ENCODE measurements at places on chromosomes 2 and 18. TPM values are rescaled to one million over a fixed set of nuclear protein-coding genes. Genes with fewer than 3 reads are reported as not detected.

DNA sequence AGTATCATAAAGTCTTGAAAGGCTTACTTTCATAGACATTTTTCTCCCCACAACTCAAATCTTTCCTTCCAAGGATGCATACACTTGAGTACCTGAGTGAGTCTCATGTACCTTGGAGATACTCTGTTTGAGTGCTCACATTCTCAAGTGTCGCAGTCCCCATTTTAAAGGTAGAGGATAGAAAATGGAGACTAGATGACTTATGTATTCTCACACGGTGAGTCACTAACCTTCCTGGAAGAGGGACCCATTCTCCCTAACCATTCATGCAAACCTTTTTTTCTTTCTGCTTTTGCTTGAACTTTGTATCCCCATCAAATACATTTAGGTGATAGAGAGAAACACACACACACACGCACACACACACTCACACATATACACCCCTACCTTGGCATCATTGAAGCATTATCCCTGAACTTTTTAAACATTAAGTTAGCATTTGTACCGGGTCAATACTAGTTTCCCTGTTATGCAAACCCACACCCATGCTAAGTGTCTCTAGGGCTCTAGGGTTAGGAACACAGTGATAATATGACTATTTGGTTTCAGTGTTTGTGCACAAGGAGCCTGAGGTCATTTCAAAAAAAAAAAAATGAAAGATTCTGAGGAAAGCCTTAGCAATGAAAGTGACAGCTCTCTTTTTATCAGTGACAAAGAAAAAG lies 236.2 kb downstream of the IKZF2 start:
- DNase-seq, result no peak
- no peaks in the 10 kb centered on the region for H3K27me3 ChIP-seq
- no peak overlapping the region for H3K27ac ChIP-seq
- H3K4me3 ChIP-seq, result no peak overlapping the region
- H3K36me3 ChIP-seq, result no peaks in the 10 kb centered on the region
- no peaks in the 10 kb centered on the region for H3K4me1 ChIP-seq

DNA sequence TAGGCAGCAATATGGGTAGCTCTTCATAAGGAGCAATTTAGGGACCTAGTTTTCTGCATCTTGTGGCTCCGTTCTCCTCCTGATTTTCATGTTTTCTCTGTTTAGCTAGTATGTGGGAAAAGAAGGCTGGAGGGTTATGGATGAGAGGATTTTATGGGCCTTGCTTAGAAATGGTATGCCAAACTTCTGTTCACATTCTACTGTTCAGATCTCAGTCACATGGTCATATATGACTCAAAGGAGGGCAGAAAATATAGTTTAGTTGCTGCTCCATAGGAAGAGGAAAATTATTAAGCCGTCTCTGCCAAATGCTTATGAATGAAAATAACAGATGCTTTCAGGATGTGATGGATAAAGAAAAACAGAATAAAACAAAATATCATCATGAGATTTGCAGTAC lies 361.8 kb upstream of the CWC22 start:
- no peak overlapping the region for H3K27ac ChIP-seq
- no peaks in the 10 kb centered on the region for H3K4me1 ChIP-seq
- no peak overlapping the region for H3K4me3 ChIP-seq
- DNase-seq, result no peak
- no peaks in the 10 kb centered on the region for H3K27me3 ChIP-seq

GRCh38 chr2:227326783-227327182 lies 1.7 kb downstream of the MFF start:
- no peak overlapping the region for H3K4me3 ChIP-seq
- H3K27me3 ChIP-seq, result no peaks in the 10 kb centered on the region
- peaks cover 24% of the 10 kb centered on the region for H3K4me1 ChIP-seq
- H3K27ac ChIP-seq, result no peak overlapping the region
- no peaks in the 10 kb centered on the region for H3K36me3 ChIP-seq
- DNase-seq, result no peak

EVX2 gene
- total RNA-seq, result not detected

LIMS4 gene
- total RNA-seq, result 0.79 TPM
